Esophagus muscularis mucosa (tissue), 4 donors: ENCODE measurements at places on chromosomes 16 and 17. TPM values are rescaled to one million over a fixed set of nuclear protein-coding genes. Genes with fewer than 3 reads are reported as not detected.

The WNT9B gene
- total RNA-seq, result 0.42 TPM

- no peak for DNase-seq
- H3K27ac ChIP-seq, result peak overlapping the region; percentile 68
Measured at GRCh38 chr16:11603331-11603750, 16.6 kb upstream of the LITAF start.

The AATK gene
- 14.8 TPM for total RNA-seq

- no peak for DNase-seq
- peaks cover 79% of the 10 kb centered on the region for H3K4me1 ChIP-seq
- peak overlapping the region; percentile 92 for H3K27ac ChIP-seq
- no peaks in the 10 kb centered on the region for H3K36me3 ChIP-seq
- no peak overlapping the region for H3K4me3 ChIP-seq
- H3K27me3 ChIP-seq, result no peaks in the 10 kb centered on the region
Measured at GRCh38 chr16:1184156-1184868, 31.4 kb downstream of the CACNA1H start.

- no peak for DNase-seq
- H3K27me3 ChIP-seq, result no peaks in the 10 kb centered on the region
- no peak overlapping the region for H3K4me3 ChIP-seq
- H3K27ac ChIP-seq, result no peak overlapping the region
- H3K4me1 ChIP-seq, result peaks cover 13% of the 10 kb centered on the region
Measured at GRCh38 chr16:88539261-88539651, 30.9 kb upstream of the ZC3H18 start.

The SCGB1C2 gene
- not detected for total RNA-seq
